Activated T-helper 9 cell treated with anti-CD3 and anti-CD28 coated beads, Interleukin-2, amount 50 U/mL, for 16 hours (primary cell): ENCODE measurements at places on chromosomes 16 and 17.

DNA sequence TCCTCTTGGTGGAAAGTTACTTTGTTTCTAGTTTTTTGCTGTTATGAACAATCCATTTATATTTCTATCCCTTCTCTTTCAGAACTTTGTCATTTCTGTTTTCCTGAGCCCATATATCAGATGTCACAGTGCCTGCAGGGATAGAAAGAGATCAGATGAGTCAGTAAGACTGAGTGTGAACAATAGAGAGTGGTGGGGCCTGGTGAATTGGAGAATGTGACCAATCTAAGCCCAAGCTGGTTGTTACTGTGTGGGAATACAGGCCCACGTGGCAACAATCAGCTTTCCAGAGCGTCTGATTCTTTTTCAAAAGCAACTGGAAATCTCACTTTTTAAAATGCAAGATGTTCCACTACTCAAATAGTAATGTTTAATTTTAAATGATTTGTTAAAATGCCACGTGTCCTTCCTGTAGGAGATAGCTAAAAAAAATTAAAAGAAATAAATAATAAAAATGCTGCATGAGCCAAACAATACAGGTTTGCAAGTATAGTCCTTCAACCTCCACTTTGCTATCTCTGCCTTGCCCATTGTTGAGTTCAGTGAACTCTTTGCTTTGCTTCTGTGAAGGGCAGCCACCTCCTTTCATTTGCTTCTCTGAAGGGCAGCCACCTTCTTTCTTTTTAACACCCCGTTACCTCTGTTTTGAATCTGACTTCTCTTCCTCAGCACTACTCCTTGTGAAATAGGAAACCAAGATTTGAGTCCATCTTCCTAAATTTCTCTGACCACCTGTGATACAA lies 9.6 kb downstream of the DCTN5 start:
- DNase-seq: no peak

GRCh38 chr16:11349599-11350276 lies 4.5 kb downstream of the RMI2 start:
- no peak for DNase-seq

- no peak for DNase-seq
These were observed 150.9 kb downstream of the C16orf95 start for GRCh38 chr16:87166321-87166720.

GRCh38 chr16:27326738-27327585 lies 13.2 kb downstream of the IL4R start:
- peak; percentile 7 for DNase-seq

DNA sequence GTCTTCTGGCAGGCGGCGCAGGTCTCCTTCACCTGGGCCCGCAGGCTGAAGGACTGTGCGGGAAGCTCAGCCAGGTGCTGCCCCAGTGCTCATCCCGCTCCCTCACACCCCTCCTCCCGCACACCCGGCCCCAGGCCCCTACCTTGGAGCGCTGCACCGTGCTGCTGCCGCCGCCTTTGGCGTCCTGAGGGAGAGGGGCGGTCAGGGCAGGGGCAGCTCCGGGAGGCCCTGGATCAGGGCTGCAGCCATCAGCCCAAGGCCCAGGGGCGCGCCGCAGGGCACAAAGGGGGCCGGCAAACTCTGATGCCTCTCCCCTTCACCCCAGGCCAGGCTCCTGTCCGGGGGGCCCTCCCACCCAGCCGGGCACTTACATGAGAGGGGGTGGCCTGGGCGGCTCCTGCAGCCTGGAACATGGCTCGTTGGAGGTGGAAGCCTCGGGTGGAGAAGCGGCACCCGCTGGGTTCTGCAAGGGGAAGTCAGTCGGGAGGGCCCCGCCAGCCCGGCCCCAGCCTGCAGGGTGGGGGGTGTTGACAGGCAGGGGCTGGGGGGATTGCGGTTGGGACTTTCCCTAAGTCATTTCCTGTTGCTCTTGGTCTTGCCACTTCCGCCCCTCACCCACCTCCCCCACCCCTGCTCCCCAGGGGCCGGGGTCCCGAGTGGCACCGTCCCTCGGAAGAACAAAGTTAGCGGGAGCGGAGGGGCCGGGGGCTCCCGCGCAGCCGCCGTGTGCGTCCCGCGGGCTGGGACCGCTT lies 863 bp downstream of the LIMD2 start:
- DNase-seq: peak; percentile 65

- DNase-seq: no peak
These were observed 3.3 kb downstream of the STX4 start for GRCh38 chr16:31036691-31037090.

- DNase-seq: no peak
These were observed 43.6 kb downstream of the SRCIN1 start for GRCh38 chr17:38562215-38562569.

DNA sequence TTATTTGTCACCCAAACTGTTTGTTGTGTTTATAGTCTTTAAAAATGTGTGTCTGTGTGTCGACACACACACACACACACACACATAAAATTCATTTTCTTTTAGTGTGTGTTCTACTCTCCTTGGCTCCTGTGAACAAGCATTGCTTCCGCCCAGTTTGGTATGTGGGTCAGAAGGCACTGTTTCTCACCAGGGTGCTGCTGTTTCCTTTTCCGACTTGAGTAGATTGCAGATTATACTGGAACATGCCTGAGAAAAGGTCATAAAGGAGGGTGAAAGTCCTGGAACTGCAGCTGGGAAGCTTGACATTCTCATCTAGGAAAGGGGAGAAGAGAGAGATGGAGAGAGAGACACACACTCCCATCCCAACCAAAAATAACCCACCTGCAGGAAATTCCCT lies 330.3 kb downstream of the BCAS3 start:
- DNase-seq: no peak
